ENCODE measurements at places on chromosomes 12 and 14.
A peak's percentile ranks its signal among the peaks of the same experiment; 100 is the strongest.

DNA sequence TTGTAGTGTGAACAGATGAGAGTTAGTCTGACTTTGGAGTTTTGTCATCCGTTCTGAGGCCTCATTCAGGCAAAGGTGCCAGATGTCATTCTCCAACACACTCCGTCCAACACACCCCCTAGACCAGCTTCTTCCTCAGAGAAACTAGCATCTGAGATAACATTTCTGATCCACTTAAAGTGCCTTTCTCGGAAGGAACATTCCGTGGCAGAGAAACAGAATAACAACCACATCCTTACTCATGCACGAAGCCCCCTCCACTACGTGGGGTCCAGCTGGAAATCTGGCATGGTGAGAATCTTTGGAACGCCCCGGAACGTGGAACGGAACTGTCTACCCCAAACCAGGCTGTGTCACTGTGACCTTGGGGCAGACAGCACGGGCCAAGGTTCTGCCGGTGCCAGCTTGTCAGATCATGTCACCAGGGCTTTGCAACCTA lies 17.0 kb upstream of the BCL7A start:
- peak overlapping the region; percentile 54 for H3K27ac ChIP-seq
- H3K4me1 ChIP-seq = peaks cover 11% of the 10 kb centered on the region
- no peak overlapping the region for H3K4me3 ChIP-seq
- no peaks in the 10 kb centered on the region for H3K36me3 ChIP-seq

GRCh38 chr14:33414041-33414440 lies 475.4 kb downstream of the NPAS3 start:
- H3K27me3 ChIP-seq = peaks cover 11% of the 10 kb centered on the region
- no peaks in the 10 kb centered on the region for H3K4me1 ChIP-seq
- no peak overlapping the region for H3K4me3 ChIP-seq
- no peak overlapping the region for H3K27ac ChIP-seq
- peak; percentile 7 for DNase-seq

DNA sequence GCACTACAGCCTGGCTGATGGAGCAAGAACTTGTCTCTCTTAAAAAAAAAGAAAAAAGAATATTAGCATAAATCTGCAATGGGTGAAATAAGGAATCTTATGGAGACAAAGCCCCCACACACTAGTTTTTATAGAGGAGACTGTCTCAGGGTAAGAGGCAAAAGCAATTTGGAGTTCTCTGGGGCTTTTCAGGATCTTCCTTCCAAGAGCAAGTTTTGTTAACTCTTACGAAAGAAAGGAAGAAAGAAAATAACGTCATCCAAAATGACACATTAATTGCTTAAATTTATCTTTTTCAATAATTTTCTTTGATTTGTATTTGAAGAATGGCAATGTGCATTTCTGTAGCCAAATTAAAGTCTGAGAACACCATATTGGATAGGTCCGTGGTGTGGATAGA lies 3.8 kb downstream of the PDE6H start:
- H3K36me3 ChIP-seq = no peaks in the 10 kb centered on the region
- no peak overlapping the region for H3K4me3 ChIP-seq
- no peak for DNase-seq
- no peaks in the 10 kb centered on the region for H3K27me3 ChIP-seq
- H3K27ac ChIP-seq = no peak overlapping the region

DNA sequence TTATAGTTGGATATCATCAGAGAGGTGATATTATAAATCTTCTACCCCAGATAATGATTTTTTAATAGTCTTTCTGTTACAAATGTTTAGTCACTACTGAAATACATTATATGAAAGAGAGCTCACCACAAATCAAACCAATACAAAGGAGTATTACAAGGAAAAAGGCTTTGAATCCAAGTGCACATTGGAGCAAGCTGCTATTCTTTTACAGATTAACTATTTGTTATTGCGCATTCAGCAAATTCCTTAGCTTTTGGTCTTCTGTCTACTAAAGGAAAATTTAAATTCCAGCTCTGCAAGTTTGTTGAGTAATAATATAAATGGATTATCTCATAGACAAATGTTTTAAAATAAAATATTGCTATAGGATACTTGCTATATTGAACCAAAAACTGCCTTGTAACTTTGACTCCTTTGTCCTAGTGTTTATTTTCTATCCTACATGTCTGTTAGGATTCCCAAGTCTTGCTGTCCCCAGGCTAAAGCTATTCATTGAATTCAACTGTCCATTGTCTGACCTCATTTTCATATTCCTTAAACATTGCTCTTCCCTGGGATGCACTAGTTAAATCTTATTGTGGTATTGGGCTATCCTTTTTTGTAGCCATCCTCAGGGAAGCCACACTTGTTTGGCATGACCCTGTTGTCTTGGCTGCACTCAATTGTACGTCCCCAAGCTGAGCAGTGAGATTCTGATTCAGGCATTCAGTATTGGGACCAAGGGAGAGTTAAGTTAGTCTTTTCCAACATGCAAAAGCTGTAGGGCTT lies 41.5 kb downstream of the PDE3A start:
- no peaks in the 10 kb centered on the region for H3K36me3 ChIP-seq
- no peak overlapping the region for H3K27ac ChIP-seq
- no peak for DNase-seq
- no peaks in the 10 kb centered on the region for H3K27me3 ChIP-seq
- no peaks in the 10 kb centered on the region for H3K4me1 ChIP-seq
- no peak overlapping the region for H3K4me3 ChIP-seq

DNA sequence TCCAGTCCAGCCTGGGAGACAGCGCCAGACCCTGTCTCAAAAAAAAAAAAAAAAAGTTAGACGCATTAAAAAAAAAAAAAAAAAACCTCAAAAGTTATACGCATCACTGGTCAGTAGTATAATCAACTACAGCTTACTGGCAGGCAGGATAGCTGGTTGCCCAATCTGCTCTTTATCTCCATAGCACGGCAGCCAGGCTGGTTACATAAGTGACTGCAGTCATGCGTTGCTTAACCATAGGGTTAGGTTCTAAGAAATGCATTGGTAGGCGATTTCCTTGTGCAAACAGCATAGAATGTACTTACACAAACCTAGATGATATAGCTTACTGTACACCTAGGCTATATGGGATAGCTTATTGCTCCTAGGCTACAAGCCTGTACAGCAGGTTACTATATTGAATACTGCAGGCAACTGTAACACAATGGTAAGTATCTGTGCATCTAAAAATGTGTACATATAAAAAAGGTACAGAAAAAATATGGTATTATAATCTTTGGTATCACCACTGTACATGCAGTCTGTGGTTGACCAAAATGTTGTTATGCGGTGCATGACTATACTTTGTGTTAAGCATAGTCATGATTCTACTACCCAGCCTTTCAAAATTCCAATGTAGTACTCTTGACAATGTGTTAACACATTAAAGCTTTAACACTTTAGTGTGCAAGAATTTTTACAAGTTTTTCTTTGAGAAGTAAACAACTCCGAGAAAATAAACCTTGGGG lies 8.1 kb downstream of the L2HGDH start:
- no peaks in the 10 kb centered on the region for H3K27me3 ChIP-seq
- DNase-seq = no peak
- no peaks in the 10 kb centered on the region for H3K4me1 ChIP-seq

DNA sequence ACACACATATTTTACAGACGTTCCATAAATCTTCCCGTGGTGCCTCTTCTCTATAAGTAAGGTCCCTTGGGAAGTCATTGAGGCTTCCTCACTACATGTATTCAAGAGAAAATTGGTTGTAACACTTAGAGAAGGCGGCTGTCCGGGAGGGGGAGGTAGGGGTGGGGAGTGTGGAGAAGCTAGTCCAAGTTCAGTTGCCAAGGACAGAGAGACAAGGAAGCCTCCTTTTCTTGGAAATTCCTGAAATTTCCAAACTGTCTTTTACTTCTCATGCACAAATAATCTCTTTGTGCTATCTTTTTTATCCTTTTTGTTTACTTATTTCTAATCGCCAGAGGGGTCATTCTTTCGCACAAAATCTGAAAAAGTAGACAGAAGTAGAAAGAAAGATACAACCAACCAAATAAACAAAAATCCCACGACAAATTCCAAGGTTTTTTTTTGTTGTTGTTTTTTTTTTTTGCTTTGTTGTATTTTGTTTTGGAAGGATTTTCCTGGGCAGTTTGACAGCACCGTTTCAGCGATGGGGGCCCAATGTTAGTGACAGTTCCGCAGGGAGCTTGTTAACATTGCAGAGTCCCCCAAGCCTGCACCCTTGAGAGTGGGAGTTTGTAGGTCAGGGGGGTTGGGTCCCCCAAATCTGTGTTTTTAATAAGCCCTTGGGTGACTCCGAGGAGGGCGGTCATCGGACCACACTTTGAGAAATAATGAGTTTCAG lies 45.2 kb downstream of the MAP1LC3B2 start:
- H3K4me3 ChIP-seq = no peak overlapping the region
- no peaks in the 10 kb centered on the region for H3K36me3 ChIP-seq
- H3K4me1 ChIP-seq = peaks cover 1% of the 10 kb centered on the region
- no peak overlapping the region for H3K27ac ChIP-seq

GRCh38 chr12:115072712-115073111 lies 388.7 kb upstream of the TBX3 start:
- no peak overlapping the region for H3K4me3 ChIP-seq
- no peak overlapping the region for H3K27ac ChIP-seq
- no peaks in the 10 kb centered on the region for H3K36me3 ChIP-seq
- no peaks in the 10 kb centered on the region for H3K27me3 ChIP-seq

DNA sequence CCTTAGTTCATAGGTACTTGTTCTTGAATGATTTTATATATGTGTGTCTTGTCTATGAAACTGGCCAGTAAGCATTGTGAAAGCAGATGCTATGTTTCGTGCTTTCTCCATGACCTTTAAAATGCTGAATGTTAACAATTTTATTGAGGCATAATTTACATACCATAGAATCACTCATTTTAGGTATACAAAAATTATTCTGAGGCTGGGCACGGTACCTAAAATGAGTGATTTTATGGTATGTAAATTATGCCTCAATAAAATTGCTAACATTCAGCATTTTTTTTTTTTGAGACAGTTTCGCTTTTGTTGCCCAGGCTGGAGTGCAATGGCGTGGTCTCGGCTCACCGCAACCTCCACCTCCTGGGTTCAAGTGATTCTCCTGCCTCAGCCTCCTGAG lies 6.8 kb downstream of the ESYT1 start:
- peaks cover 45% of the 10 kb centered on the region for H3K36me3 ChIP-seq
- no peaks in the 10 kb centered on the region for H3K27me3 ChIP-seq
- no peak overlapping the region for H3K27ac ChIP-seq
- H3K4me3 ChIP-seq = no peak overlapping the region
- DNase-seq = no peak
- H3K4me1 ChIP-seq = peaks cover under 1% of the 10 kb centered on the region

- H3K36me3 ChIP-seq = no peaks in the 10 kb centered on the region
- H3K27me3 ChIP-seq = no peaks in the 10 kb centered on the region
- H3K27ac ChIP-seq = no peak overlapping the region
- peak; percentile 23 for DNase-seq
- no peaks in the 10 kb centered on the region for H3K4me1 ChIP-seq
Observed at GRCh38 chr12:78470354-78471195, 394.0 kb upstream of the SYT1 start.

GRCh38 chr12:131380220-131380964 lies 330.5 kb upstream of the SFSWAP start:
- DNase-seq = no peak
- no peaks in the 10 kb centered on the region for H3K4me1 ChIP-seq
- no peaks in the 10 kb centered on the region for H3K27me3 ChIP-seq
- no peaks in the 10 kb centered on the region for H3K36me3 ChIP-seq

DNA sequence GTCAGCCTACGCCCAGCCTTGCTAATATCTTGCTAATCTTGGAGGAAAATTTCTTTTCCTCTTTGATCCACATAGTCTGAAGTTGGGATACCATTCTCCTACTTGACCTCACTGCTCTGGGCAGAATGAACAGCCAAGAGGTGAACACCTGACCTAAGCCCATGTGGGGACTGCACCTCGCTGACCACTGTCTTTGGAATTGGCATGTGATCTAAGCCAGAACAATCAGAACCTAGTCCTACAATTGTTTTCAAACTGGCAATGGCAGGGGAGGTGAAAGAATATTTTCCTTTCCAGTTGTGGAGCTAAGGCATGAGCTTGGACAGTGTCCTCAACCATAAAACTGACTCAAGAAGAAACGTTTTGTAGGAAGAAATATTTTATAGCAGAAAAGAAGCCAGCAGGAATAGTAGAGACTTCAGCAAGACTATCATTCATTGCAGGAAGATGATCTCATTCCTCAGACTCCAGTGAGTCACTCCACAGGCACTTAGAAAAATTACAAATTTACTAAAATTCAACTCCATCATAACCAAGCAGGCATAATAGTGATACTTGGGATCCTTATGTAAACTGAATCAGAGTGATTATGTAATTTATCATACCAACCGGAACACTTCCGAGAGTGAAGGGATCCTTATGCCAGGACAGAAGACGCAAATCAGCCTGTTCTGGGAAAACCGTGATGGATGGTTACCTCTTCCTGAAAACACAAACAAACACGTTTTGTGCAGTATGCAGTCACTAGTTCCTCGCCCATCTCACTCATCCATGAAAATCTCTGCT lies 14.7 kb downstream of the PTPRO start:
- H3K4me3 ChIP-seq = no peak overlapping the region
- no peak overlapping the region for H3K27ac ChIP-seq

- H3K36me3 ChIP-seq = no peaks in the 10 kb centered on the region
- H3K27ac ChIP-seq = no peak overlapping the region
- H3K4me3 ChIP-seq = no peak overlapping the region
- H3K4me1 ChIP-seq = no peaks in the 10 kb centered on the region
- DNase-seq = no peak
Observed at GRCh38 chr12:112792301-112792700, 753 bp downstream of the RPH3A start.

GRCh38 chr12:83052890-83053541 lies 366.3 kb downstream of the TMTC2 start:
- no peaks in the 10 kb centered on the region for H3K36me3 ChIP-seq
- no peak overlapping the region for H3K4me3 ChIP-seq
- H3K27ac ChIP-seq = no peak overlapping the region
- H3K27me3 ChIP-seq = peaks cover 16% of the 10 kb centered on the region
- peaks cover 21% of the 10 kb centered on the region for H3K4me1 ChIP-seq

DNA sequence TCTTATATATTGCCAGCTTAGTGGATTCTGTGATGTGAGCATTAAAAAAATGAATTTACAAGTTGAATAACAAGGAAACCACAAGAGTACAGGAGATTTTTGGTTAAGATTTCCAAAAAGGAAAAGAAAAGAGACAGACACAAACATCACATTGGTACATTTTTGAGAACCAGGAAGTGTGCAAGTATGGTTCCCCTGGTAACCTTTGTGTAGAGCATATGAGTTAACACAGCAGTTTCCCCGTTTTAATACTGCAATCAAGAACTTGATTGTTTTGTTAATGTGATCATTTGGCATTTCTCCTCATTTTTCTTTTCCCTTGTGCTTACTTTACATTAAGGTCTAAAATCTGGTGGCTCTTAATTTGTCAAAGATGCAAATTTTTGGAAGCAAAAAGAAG lies 490.4 kb upstream of the ATP2B1 start:
- no peak overlapping the region for H3K27ac ChIP-seq
- no peaks in the 10 kb centered on the region for H3K27me3 ChIP-seq
- no peak for DNase-seq
- no peaks in the 10 kb centered on the region for H3K36me3 ChIP-seq
- no peaks in the 10 kb centered on the region for H3K4me1 ChIP-seq

GRCh38 chr14:56150645-56151345 lies 32.6 kb downstream of the PELI2 start:
- H3K4me3 ChIP-seq = no peak overlapping the region
- no peak overlapping the region for H3K27ac ChIP-seq
- H3K4me1 ChIP-seq = no peaks in the 10 kb centered on the region
- no peaks in the 10 kb centered on the region for H3K27me3 ChIP-seq

- H3K27ac ChIP-seq = no peak overlapping the region
- no peak for DNase-seq
- H3K36me3 ChIP-seq = no peaks in the 10 kb centered on the region
- H3K27me3 ChIP-seq = no peaks in the 10 kb centered on the region
- H3K4me1 ChIP-seq = no peaks in the 10 kb centered on the region
Observed at GRCh38 chr14:61577506-61577931, 117.8 kb upstream of the HIF1A start.

- no peak overlapping the region for H3K4me3 ChIP-seq
- no peaks in the 10 kb centered on the region for H3K4me1 ChIP-seq
- no peak for DNase-seq
- no peak overlapping the region for H3K27ac ChIP-seq
- no peaks in the 10 kb centered on the region for H3K27me3 ChIP-seq
- H3K36me3 ChIP-seq = no peaks in the 10 kb centered on the region
Observed at GRCh38 chr14:70780396-70781075, 28.8 kb downstream of the MAP3K9 start.
